ENCODE measurements at places on chromosomes 2 and 18.

GRCh38 chr2:18369760-18370159 lies 190.7 kb downstream of the RDH14 start:
- DNase-seq = no peak

- peak; percentile 92 for DNase-seq
Observed at GRCh38 chr18:63775166-63775730, at the start of gene SERPINB7. TSS of gene SERPINB7 (plus strand) at chr18:63775418. CDS start at chr18:63782373, 6,955 bp downstream.

DNA sequence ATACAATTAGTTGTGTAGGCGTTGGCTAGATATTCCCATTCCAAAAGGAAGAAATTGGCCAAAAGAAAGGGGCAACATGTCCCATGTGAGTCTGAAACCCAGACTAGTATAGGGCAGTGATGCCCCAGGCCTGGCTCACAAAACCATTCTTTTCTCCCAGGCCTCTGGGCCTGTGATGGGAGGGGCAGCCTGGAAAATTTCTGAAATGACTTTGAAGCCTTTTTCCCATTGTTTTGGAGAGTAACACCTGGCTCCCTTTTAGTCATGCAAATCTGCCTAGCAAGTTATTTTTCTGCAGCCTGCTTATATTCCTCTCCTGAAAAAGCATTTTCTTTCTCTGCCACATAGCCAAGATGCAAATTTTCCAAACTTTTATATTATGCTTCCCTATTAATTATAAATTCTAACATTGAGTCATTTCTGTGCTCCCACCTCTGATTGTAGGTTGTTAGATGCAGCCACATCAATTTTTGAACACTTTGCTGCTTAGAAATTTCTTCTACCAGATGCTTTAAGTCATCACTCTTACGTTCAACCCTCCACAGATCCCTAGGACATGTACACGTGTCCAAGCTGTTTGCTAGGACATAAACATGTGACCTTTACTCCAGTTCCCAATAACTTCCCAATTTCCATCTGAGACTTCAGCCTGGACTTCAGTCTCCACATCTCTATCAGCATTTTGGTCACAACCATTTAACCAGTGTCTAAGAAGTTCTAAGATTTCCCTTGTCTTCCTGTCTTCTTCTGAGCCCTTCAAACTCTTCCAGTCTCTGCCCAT lies 76.1 kb upstream of the MC4R start:
- DNase-seq = no peak

- no peak for DNase-seq
Observed at GRCh38 chr2:232816657-232817056, 40.3 kb upstream of the KCNJ13 start.

- DNase-seq = peak; percentile 5
Observed at GRCh38 chr2:29304399-29305060, 189.3 kb downstream of the CLIP4 start.

GRCh38 chr18:73662421-73662820 lies 485.2 kb downstream of the FBXO15 start:
- no peak for DNase-seq

DNA sequence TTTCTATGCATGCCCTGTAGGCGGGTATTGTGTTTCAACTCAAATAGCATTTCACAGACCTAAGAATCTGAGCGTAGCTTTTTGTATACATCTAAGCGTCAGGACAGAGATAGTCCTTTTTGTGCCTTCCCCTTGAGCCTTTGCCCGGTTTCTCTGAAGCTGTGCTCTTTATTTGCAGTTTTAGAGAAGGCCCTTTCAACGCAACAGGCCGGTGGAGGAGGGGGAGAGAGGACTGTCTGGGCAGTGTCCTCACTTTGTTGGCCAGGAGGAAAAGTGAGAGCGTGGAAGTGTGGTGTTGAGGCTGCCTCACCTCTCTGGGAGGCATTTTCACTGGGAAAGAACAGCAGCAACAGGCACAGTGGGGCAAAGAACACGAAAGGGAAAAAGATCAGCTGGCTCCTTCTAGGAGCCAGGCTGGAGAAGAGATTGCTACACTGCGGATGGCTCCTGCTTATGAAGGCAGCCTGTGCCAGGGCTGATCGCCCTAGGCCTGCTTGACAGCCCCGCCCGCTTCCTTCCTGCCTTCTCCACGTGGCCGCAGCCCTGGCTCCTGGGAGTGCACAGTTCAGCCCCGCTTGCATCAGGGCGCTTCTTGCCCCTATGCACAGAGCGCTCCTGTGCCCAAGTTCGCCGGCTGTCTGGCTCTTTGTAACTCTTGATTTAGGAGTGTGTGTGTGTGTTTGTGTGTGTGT lies 195.6 kb upstream of the POU3F3 start:
- DNase-seq = no peak

DNA sequence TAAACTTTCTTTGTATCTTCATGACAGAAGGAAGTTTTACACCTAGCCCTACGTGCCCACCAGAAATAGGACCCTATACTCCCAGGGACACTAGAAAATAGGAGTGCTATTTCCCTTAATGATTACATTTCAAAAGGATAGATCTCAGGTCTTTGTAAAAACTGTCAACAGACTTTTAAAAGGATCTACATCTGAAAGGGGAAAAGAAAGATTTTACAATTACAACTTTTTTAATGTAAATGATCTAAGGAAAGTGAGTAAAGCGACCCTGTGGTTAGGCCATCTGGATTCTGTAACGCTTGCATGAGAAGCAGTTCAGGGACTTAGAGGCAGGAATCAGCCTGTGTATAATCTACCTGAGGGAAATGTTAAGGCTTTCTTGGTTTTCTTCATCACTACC lies 431.8 kb upstream of the MC4R start:
- DNase-seq = no peak

DNA sequence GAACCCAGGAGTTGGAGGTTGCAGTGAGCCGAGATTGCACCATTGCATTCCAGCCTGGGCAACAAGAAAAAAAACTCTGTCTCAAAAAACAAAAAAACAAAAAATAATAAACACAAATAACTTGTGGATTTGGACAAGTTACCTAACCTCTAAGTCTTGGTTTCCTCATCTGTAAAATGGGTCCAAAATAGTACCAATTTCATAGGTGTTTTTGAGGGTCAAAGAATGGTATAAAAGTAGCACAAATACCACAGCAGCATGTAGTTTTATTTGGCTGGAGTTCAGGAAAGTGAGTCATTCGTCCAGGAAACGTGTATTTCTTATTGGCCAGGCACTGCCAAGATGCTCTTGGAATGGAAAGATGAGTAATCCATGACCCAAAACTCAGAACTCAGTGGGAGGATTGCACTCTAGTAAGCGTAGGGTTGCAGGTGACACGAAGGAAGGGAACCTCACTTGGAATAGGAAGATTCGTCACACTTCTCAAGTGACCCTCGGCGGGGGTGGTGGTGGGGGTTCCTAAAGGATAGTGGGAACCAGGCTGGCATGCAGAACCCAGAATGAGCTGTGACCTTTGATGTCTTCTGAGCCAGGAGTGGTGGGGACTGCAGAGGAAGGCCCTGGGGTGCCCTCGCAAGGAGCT lies 24.4 kb downstream of the GRHL1 start:
- peak; percentile 96 for DNase-seq

GRCh38 chr18:34707670-34708069 lies 2.4 kb upstream of the DTNA start:
- DNase-seq = peak; percentile 92

DNA sequence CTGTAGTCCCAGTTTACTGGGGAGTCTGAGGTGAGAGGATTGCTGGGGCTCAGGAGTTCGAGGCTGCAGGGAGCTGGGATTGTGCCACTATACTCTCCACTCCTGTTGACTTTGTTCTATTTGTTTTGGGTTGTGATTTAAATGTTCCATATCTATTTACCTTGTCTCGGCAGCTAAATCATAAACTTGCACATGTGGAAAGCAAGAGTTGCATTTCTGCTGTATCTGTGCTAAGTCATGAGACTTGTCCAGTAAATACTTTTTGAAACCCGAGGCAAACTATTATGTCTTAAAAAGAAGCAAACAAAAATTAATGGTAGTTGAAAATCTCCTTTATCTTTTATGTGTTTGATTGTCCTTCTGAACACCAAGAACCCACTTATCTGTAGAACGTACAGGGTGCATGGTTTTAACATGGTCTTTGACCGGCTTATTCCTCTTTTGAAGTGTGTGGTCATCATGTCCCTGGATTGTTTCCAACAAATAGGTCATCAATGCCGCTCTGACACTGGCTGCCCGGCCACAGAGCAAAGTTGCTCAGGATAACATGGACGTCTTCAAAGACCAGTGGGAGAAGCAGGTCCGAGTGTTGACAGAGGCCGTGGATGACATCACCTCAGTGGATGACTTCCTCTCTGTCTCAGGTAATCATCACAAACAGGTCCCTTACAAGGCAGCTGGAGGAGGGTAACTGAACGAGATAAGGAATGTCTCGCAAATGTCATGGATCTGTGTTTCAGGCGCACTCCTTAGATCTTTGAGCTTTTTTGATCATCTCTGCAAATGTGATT lies 241.1 kb upstream of the LRRTM1 start:
- no peak for DNase-seq

- peak; percentile 94 for DNase-seq
Observed at GRCh38 chr2:218806346-218806978, 24.5 kb downstream of the CYP27A1 start.

GRCh38 chr18:79186649-79187048 lies 117.5 kb downstream of the ATP9B start:
- no peak for DNase-seq

GRCh38 chr2:199739413-199740110 lies 111.4 kb downstream of the FTCDNL1 start:
- DNase-seq = peak; percentile 8

- DNase-seq = no peak
Observed at GRCh38 chr2:108347786-108348185, 30.0 kb upstream of the SULT1C4 start.

- DNase-seq = no peak
Observed at GRCh38 chr18:79973517-79973916, 9.1 kb downstream of the HSBP1L1 start.

DNA sequence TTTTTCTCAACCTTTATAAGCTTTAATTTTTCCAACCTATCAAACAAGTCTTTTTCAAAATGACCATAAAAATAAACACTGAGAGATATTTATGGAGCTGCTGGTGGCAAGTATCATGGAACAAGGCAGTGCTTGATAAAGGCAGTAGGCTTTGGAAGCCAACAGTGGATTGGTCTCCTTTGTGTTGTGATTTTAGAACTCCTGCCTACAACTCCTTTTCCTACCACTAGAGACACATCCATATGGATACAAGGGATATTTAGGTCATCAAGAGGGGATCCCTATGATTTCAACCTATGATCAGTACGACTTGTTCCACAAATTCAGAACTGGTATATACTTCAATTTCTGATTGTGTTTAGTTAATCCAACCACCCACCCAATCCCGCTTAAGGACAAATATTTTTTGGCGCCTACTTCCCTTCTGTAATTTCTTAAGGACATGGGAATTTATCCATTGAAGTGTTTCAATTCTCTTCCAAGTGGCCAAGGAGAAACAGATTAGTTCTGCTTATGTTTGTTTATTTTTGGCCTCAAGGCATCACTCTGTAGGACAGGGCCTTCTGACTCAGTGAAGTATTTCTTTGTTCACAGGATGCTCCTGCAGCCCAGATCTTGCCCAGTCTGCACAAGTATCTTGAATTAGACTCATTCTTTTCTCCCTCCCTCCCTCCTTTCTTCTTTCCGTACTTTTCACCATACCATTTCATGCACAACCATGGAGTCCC lies 2119.6 kb upstream of the PIK3C3 start:
- DNase-seq = peak; percentile 29

- no peak for DNase-seq
Observed at GRCh38 chr2:15733867-15734673, 142.4 kb downstream of the DDX1 start.

GRCh38 chr2:216371721-216372702 lies at the start of gene MARCHF4:
TSS of gene MARCHF4 (minus strand) at chr2:216372483. CDS start at chr2:216370260, 2,223 bp downstream.
- peak; percentile 89 for DNase-seq

GRCh38 chr18:11055721-11056120 lies 93.6 kb downstream of the PIEZO2 start:
- DNase-seq = no peak

DNA sequence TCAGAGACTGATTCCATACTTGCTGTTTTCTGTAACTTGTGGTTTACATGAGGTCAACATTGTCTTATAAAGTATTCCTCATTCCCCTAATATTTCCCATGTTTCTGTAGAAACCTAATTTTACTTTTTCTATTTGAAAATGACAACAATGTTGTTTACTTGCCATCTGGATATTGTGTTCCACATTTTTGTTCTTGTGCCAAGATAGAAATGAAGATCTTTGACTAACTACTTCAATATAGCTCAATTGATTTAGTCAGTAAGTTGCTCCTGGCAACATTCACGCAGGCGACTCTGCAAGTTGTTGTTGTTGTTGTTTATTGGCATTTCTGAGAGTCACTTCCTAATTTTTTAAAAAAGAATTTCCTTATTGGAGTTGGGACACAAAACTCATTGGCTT lies 69.5 kb downstream of the CAVIN2 start:
- DNase-seq = no peak

- DNase-seq = no peak
Observed at GRCh38 chr2:128441341-128442052, 122.8 kb upstream of the HS6ST1 start.

DNA sequence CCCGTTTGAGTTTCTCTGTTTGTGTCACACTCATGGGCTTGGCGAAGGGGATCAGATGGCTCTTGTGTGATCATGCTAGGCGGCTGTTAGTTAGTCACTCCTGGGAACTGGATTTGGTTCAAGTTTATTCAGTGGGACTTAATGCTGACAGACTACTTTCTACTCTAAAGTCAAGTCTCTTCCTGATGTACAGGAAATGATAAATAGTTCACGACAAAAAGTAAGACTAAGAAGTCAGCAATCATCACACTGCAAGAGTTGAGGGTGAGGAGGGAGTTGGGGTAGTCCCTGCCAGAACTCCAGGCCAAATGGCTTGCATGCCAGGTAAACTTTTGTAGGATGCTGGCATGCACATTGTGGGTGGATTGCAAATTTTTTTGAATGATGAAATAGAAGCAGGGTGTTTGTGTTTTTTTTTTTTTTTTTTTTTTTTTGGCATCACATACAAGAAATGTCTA lies 25.1 kb upstream of the CCL20 start:
- peak; percentile 64 for DNase-seq

- DNase-seq = peak; percentile 19
Observed at GRCh38 chr2:209331291-209331844, 92.5 kb upstream of the MAP2 start.

GRCh38 chr2:137031731-137032130 lies 266.4 kb downstream of the THSD7B start:
- peak; percentile 79 for DNase-seq

- DNase-seq = no peak
Observed at GRCh38 chr2:41937921-41938708, 109.7 kb upstream of the PKDCC start.

DNA sequence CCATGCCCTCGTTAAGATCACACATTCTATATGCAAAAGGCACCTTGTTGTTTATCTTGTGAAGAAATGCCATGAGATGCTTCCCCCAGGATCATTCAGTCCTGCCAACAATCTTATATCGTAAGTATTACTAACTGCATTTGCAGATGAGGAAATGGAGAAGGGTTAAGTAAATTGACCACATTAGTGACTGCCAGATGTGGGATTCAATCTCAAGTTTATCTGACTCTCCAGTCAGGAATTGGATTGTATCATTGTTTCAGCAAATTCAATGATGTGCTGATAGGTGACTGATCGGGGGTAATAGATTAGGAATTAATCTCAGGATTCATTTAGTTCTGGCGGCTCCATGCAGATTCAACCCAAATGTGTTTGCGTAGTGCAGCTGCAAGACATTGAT lies 106.2 kb downstream of the CNTNAP5 start:
- no peak for DNase-seq

Measured in mammary epithelial cell (primary cell).